ENCODE measurements at places on chromosomes 16 and 17.

GRCh38 chr16:48291303-48291702, 44.0 kb upstream of the ABCC11 start:
- DNase-seq, result no peak

- DNase-seq, result no peak
These were observed 7.4 kb upstream of the MMP2 start for GRCh38 chr16:55471448-55472097.

- DNase-seq, result no peak
These were observed 55.0 kb downstream of the MEAK7 start for GRCh38 chr16:84449156-84450140.

- DNase-seq, result no peak
These were observed 6.6 kb upstream of the KCTD5 start for GRCh38 chr16:2675714-2676113.

- DNase-seq, result no peak
These were observed 280.6 kb upstream of the SALL1 start for GRCh38 chr16:51431517-51432241.

DNA sequence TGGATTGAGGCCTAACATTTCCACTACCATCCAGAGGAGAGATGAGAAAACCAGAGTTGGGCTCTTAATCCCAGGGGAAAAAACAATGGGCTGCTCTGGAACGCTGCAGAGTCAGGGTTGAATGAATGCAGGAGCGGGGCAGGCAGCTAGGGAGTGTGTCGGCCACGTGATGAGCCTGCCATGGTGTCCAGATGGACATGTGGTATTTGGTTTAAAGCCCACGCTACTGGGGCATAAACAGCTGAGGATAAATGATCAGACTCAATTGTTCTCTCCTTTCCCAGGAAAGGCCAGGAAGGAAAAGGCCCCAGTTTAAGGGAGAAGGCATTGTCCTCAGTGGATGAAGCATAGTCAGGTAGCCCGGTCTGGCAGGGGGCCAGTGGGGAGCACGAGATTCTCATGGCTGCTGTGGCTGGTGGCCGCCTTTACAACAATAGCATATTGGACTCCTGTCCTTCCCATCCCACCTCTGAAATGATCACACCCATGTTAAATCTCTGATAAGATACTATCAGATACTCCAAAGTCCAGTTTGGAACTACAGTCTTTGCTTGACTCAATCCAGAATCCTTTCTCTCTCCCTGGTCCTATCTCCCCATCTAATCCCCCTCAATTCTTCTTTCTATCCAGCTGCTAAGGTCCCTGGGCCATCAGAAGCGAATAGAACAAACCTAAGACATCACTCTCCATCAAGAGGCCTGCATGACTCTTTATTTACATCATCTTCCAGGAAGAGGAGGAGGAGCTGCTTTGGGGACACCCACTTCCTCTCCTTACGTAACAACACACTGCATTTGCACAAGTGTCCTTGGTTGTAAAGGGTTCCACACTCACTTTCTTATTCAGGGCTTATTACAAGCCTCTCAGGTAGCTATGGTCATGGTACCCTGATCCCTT, 20.4 kb downstream of the CA4 start:
- DNase-seq, result no peak

GRCh38 chr17:1871756-1872155, 42.0 kb downstream of the RPA1 start:
- DNase-seq, result peak; percentile 11

- no peak for DNase-seq
These were observed 1.2 kb upstream of the LIG3 start for GRCh38 chr17:34979153-34979552.

GRCh38 chr16:49554681-49555080, 181.1 kb downstream of the C16orf78 start:
- no peak for DNase-seq

Measured in T-helper 2 cell (primary cell).